Psoas muscle (tissue), 8 donors: ENCODE measurements at places on chromosomes 1 and 21. TPM values are rescaled to one million over a fixed set of nuclear protein-coding genes. Genes with fewer than 3 reads are reported as not detected.

Gene MAGI3
- 5.6 TPM for total RNA-seq

Gene PPM1J
- total RNA-seq = 6.4 TPM

Gene F13B
- not detected for total RNA-seq

Gene LPAR3
- total RNA-seq = not detected

Gene CLDN17
- total RNA-seq = not detected

Gene HSPB7
- total RNA-seq = 2,323 TPM

Gene OR14K1
- total RNA-seq = not detected

Gene TNFRSF8
- total RNA-seq = 0.29 TPM

Gene PLEKHA6
- total RNA-seq = 6.2 TPM

Gene DNAI4
- 6.5 TPM for total RNA-seq

GRCh38 chr1:153417136-153417888, 992 bp downstream of the S100A7A start:
- DNase-seq = no peak

GRCh38 chr1:33140153-33141149, 41.4 kb downstream of the TRIM62 start:
- DNase-seq = no peak

DNA sequence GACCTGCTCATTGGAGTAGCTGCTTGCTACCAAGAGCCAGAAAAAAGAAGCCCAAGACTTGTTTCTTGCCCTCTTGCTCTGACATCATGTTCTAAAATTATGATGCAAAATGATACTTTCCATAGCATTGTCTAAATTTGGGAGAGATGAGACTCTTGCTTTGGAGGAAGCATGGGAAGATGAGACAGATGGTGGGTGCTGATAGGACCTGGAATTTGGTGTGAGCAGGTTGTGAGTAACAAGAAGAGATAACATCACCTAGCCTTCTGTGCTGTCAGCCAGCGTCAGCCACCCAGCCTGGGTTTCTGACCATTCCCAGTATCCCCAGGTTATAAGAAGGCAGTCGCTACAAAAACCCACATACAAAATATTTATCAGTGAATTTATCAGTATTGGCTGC, 67.1 kb upstream of the GCLM start:
- DNase-seq = no peak

GRCh38 chr1:53606651-53607051, 132.3 kb downstream of the GLIS1 start:
- DNase-seq = no peak

DNA sequence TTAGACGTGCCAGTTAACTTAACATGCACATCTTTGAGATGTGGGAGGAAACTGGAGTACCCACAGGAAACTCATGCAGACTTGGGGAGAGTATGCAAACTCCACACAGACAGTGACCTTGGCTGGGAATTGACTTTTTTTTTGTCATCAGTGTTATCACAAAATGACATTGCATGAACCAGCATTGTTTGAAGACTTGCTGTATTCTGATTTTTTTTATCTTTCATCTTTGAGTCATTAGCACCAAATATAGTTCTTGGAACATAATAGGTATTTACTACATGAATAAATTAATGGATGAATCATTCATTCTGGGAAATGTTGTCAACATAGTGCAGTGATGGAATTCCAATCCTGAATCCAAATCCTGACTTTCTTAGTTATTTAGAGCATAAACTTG, 77.0 kb downstream of the ATF6 start:
- DNase-seq = no peak

DNA sequence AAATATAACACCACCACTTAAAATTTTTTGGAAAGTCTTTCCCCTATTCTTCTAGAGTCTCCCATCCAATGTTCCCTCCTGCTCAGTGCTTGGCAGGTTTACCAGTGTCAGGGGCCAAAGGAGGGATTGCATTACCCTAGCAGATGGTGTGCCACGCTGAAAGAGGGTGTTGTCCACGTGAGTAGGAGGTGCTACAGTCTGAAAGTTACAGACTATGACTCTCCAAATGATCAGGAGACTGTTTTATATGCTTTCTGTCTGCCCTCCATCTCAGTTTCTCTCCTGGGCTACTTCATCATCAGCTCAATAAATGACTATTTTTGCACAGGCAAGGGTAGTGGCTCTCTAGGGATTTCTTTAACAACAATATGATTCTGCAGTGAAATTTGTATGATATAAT, 31.3 kb upstream of the ANGPTL7 start:
- peak; percentile 73 for DNase-seq

GRCh38 chr1:30668024-30668423, 55.4 kb downstream of the MATN1 start:
- DNase-seq = no peak

- no peak for DNase-seq
Measured at GRCh38 chr1:101116006-101116405, 90.4 kb upstream of the DPH5 start.

DNA sequence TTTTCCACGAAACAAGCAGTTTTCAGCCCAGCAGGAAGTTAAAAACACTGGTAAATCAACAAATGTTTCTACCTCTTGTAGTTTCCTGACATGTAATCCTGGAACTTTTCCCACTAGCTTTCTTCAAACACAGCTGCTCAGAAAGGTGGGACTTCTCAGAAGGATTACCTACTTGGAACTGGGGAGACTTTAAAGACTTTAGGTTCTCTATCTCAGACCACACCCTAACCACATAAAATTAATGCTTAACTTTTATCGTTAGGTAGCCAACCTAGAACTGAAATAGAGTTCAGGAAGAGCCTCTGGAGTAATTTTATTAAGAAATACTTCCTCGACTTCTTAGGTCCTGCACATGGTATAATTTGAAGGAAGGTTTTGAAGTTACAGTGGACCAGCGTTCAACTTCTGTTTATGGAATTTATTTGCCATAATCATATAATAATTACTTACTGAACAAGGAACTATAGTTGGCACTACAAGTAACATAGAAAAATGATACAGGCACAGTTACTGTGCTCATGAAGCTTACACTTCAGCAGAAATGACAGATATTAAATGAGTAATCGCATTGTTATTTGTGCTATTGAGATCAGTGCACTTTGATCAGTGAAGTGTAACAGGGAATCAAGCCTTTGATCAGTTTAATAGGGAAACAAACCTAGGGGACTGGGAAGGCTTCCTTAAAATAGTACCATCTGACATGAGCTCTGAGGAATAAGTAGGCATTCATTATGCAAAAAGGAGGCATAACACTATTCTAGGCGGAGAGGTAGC, at the start of gene BCL2L15:
Gene BCL2L15, minus strand, starts transcription at position 180 of the 774 bp plus-strand sequence. CDS start 206 bp downstream, outside the sequence.
- DNase-seq = no peak

DNA sequence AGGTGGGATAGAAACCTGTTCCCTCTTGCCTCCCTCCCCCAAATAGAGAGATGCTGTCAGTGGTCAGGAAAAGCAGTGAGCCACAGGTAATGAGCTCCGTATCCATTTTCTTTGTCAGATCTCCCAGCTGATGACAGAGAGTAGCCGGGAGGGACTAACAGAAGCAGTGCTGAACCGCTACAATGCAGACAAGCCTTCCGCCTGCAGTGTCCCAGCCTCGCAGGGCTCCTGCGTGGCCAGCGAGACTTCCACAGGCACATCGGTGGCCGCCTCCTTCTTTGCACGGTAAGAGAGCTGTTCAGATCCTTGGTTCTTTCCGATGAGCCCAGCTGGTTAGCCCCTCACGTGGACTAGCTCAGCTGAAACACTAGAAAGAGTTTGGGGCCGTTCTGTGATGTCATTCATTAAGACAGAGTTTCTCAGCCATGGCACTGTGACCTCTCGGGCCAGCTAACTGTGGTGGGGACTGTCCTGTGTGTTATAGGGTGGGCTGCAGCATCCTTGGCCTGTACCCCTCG, 264.7 kb downstream of the KIF26B start:
- no peak for DNase-seq

- DNase-seq = peak; percentile 92
Measured at GRCh38 chr1:25743164-25744139, 56.5 kb upstream of the SELENON start.

GRCh38 chr21:16983420-16983819, 529.4 kb upstream of the CXADR start:
- no peak for DNase-seq

GRCh38 chr1:184388319-184388889, 1.6 kb downstream of the C1orf21 start:
- no peak for DNase-seq

DNA sequence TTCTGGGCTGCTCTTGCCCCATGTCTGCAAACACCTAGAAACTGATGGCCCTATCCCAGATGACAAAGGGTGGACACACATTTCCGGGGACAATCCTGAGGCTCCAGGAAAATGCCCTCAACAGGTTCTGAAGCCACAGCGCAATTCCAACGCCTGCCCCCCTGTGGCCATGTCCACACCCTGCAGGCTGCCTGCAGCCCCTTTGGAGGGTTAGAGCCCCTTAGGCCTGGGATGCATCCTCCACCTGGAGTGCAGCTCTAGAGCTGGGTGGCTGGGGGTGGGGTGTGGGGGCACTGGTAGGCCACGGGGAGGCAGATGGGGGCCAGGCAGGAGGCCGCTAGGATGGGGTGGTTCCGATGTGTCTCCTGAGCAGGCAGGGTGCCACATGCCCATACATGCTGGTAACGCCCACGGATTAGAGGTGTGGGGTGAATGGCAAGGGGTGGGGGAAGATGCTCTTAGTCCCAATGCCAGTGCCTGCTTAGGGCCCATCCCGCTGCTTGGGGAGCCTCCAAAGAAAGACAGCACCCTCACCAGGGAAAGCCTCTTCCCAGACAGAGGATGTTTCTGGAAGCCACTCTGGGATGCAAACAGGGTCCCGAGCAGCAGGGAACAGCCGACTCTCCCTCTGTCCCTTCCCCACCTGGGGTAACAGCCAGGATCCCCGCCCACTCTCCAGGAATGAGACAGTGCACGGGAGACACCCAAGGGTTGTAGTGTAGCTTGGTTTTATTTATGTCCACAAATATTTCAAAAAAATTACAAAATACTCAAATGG, 34.0 kb downstream of the SLC45A1 start:
- DNase-seq = peak; percentile 67

GRCh38 chr1:200525090-200525987, 95.2 kb downstream of the KIF14 start:
- DNase-seq = no peak

GRCh38 chr1:4261327-4261726, 361.3 kb upstream of the C1orf174 start:
- DNase-seq = no peak

DNA sequence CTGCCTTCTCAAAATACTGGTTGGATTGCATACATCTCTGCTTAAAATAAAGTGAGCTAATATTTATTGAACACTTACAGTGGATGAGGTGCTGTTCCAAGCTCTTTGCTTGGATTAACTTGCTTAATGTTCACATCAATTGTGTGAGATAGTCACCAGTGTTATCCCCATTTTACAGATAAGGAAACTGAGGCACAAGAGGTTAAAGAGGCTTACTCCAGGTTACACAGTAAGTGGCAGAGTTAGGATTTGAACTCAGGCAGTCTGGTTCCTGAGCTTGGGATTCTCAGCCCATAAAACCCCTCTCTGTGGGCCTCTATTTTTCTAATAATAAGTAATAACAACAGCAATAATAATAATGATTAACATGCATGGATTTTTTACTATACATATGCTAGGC, 13.6 kb upstream of the FAAH start:
- DNase-seq = no peak

- DNase-seq = no peak
Measured at GRCh38 chr1:74395571-74395970, 116.8 kb downstream of the LRRC53 start.

DNA sequence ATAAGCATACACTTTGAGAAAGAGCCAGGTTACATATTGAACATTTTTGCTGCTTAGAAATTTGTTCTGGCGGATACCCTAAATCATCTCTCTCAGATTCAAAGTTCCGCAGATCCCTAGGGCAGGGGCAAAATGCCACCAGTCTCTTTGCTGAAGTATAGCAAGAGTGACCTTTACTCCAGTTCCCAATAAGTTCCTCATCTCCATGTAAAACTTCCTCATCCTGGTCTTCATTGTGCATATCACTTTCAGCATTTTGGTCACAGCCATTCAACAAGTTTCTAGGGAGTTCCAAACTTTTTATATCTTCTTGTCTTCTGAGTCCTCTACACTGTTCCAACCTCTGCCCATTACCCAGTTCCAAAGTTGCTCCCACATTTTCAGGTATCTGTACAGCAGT, 23.3 kb upstream of the LYPD8 start:
- no peak for DNase-seq
